ENCODE measurements at places on chromosomes 13 and 19.

DNA sequence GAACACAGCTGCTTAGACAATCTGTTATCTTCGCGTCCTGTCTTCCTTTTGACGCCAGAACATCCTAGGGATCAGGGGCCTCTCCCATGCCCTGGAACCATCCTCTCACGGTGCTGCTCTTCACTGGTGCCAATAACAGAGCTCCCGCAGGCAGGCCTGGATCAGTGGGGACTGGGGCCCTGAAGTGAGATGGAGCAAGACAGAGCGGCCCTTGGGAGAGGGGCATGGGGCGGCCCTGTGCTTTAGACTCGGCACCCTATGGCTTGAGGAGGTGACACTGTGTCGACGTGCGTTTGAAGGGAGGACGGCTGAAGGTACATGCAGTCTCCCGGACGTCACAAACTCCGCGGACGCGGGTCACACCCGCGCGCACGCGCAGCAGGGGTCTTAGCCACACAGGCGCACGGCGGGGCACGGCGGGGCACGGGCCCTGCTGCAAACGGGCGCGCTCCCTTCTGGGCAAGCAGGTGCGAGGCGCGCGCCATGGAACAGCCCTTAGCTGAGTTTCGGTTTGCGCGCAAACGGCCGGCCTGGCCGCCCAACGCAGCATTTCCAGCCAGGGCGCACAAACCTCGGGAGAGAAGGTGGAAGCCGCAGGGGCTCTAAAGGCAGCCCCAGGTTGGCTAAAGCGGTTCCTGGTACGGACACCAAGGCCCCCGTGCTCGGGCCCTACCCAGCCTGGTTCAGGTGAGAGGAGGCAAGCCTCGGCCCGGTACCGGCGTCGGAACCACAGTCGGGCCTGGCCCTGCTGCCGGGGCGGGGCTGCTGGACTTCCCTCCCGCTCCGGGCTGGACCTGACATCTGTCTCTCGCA is 16.5 kb upstream of the RNF17 start:
- no peak for DNase-seq

DNA sequence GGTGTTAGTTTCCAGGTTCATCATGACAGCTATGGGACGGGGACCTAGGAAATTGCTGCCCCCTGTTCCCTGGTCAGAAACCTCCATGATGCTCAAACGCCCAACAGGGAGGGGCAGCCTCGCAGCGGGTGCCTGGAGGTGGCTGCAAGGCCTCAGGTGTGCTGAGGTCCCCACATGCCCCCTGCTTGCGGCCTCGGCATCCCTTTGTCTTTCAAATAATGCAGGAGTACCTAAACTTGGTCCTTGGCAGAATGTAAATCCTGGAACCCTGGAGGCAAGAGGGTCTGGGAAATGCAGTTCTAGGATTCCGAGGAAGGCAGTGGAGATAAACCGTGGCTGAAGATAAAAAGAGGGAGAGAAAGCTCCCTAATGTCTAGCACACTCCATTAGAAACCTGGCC is 52.4 kb downstream of the SKA3 start:
- no peak for DNase-seq

DNA sequence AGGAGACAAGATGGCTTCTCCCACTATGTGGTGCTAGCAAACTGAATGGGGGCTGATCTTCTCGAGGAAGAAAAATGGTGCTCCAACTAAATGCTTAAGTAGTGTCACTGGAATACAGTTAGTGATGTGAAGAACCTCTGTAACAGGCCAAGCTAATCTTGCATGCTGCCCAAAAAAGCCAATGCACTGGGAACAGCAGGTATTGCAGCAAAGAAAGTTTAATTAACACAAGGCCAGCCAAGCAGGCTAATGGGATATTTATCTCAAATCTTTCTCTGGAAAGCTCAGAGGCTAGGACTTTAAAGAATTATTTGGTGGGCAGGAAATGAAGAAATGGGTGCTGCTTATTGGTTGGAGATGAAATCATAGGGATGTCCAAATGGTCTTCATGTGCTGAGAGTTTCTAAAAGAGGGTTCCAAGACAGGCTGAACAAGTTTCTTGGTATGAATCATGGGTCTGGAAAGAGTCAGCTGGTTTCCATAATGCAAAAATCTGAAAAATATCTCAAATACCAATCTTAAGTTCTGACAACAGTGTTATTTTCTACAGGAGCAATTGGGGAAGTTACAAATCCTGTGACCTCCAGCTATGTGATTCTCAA is 1550.5 kb downstream of the SLITRK5 start:
- DNase-seq: no peak

- no peak for DNase-seq
These were observed 47.3 kb upstream of the GPR183 start for GRCh38 chr13:99354371-99354951.

GRCh38 chr13:59545007-59545406 is 618.7 kb downstream of the DIAPH3 start:
- DNase-seq: no peak

GRCh38 chr19:37227996-37228395 is 10.0 kb downstream of the ZNF383 start:
- DNase-seq: no peak

DNA sequence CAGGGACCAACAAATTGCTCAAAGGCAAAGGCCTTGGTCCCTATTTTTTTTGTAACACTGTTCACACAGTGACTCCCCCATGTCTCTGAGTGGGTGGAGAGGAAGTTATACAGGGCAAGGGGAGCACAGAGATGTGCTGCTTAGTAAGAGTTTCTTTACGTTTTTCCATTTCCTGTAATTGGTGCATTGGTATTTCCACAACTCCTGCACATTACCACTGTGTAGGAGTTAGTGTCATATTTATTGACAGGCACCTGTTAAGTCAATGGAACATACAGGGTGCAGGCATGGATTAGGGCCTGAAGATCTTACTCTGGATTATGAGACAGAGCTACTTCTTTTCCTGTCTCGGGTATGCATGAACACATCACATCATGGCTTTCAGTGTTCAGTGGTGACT is 45.2 kb downstream of the SOX21 start:
- DNase-seq: no peak

DNA sequence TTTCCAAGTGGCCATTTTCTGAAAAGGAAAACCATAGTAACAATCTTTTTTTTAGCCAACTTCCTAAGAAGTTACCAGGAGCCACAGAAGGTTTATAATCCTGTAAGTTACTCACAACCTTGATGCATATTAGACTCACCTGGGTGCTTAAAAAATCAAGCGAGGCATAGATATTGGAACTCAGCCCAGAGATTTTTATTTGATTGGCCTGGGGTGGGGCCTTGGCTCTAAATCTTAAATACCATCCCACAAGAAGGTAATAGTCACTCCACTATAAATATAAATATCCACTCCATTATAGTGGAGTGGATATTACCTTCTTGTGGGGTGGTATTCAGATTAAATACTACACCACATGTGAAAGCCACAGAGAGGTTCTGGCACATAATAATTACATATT is 429.6 kb downstream of the RFC3 start:
- DNase-seq: no peak

- DNase-seq: no peak
These were observed 8.9 kb upstream of the AMER2 start for GRCh38 chr13:25180775-25181537.

GRCh38 chr13:42612021-42612765 is 38.2 kb downstream of the TNFSF11 start:
- no peak for DNase-seq

- DNase-seq: no peak
These were observed 737.7 kb downstream of the PCDH9 start for GRCh38 chr13:66492479-66492878.

- DNase-seq: no peak
These were observed 21.4 kb downstream of the DNAJC15 start for GRCh38 chr13:43044720-43045301.

DNA sequence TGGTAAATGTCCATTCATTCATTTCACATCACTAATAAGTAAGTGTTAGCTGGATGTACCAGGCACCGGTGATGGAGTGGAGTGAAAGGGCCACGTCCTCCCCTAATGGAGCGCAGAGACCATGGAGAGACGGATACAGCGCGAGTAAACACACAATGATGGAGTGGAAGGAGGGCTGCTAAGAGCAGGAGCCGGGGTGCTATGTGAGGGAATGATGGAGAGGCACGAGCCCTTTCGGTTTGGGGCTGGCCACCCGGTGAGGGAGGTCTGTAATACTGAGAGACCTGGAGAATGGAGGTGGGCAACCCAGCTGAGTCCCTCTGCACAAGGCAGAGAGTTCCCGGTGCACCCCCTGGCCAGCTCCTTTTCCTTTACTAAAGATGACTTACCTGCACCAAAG is 53.7 kb downstream of the PEPD start:
- no peak for DNase-seq

GRCh38 chr19:16739546-16739945 is 19.9 kb downstream of the NWD1 start:
- no peak for DNase-seq

- DNase-seq: no peak
These were observed 514 bp downstream of the PRKACA start for GRCh38 chr19:14116918-14117578.

DNA sequence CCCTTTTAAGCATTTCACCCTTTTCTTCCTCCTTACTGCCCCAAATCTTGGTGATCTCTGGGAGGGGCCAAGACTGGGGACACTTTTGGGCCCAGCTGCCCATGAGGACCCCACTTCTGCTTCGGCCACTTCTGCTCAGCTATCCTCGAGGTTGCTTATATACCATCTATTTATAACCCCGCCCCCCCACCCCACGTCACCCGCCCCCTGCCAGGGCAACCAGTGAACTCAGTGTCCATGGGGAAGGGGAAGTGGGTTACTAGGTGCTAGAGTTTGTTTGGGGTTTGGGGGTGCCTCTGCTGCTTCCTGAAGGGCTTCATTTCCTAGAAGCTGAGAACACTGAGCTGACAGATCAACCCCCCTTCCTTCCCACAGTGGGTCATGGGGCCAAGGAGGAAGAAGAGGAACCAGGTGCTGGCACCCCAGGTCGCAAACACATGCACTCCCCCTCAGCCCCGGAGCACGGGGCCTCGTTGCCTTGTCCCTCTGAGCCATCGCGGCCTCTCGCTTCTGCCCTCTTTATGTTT is 6.1 kb upstream of the ADGRE5 start:
- peak; percentile 74 for DNase-seq

- no peak for DNase-seq
These were observed 216.2 kb downstream of the IRS2 start for GRCh38 chr13:109569958-109570711.

DNA sequence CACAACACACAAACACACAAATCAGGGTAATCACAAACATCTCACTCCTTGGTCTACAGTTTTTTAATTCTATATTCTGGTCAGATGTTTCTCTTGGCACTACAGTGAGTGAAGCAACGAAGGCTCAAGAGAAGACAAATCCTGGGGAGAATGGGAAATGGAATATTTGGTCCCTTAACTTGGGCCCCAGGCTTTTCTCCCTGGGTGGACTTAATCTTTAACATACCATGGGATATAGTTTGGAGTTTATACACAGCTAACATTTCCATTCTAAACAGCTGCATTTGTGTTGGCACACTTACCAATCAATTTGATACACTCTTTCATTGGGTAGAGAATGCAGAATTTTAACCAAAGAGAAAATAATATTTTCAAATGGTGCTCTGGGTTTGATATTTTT is 1132.6 kb upstream of the SLC10A2 start:
- DNase-seq: no peak

GRCh38 chr13:28575200-28575599 is 80.3 kb upstream of the FLT1 start:
- DNase-seq: no peak

DNA sequence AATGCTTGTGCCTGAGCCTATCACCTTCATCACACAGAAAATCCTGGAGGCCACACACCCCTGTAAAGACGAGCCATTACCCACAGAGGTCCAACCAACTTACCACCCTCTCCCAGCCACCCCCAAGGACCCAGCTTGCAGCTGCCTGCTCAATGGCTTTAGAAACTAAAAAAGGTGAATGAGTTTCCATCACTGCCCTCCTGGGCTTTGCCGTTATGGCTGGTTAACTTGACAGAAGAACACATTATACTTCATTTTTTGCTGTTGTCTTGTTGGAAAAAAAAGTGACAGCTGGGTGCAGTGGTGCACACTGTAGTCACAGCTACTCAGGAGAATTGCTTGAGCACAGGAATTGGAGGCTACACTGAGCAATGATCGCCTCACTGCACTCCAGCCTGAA is 17.4 kb upstream of the FEM1A start:
- no peak for DNase-seq

DNA sequence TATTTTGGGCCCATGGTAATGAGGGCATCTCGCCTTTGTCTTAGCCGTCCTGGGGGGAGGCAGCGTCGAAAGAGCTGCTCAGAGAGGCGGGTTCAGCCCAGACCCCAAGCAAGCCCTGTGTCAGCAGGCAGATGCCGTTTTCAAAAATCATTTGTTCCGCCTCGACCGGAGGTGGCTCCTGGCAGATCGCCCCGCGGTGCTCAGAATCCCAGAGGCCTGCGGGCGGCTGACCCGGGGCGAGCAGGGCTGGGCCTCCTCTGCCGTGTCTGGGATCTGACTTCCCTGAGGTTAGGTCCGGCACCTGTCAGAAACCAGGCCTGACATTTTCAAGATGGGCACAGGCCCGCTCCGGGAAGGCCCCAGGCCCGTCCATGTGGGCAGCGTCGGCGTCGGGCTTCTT is 36.1 kb downstream of the CRTC1 start:
- DNase-seq: no peak

- DNase-seq: peak; percentile 60
These were observed 13.9 kb upstream of the CACNG6 start for GRCh38 chr19:53977429-53977990.

GRCh38 chr13:85694992-85695391 is 104.2 kb downstream of the SLITRK6 start:
- DNase-seq: no peak

DNA sequence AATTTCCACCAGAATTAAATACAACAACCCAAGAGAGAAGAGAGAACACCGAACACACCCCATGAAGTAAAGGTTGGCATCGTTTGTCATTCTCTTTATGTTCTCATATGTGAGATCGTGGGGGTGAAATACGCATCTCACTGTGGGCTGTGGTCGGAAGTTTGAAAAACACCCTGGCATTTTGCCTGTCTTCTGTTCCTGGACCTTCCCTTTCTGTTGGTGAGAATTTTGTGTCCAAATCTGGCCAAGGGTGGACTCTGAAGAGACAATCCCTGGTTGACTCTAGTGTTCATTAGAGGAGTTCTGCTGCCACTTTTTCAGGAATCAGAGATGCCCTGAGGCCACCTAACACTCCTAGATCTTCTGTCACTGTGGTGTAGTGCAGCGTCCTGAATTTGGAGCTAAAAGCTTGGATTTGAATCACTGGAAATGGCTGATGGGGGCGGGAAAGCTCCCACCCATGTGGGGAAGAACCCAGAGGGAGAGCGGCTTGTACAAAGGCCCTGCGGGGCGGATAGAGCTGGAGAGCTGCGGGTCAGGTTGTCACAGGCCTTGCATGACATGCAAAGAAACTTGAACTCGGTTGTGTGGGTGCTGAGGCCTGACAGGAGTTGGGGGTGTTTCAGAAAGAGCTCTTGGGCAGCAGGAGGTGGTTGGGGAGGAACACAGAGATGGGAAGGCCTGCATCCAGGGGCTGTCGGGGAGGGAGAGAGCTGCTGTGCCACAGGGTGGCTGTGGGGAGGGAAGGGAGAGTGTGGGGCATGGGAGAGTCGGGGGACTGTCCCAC is 11.1 kb upstream of the SPATA13 start:
- no peak for DNase-seq

- no peak for DNase-seq
These were observed 33.4 kb downstream of the FAAP24 start for GRCh38 chr19:33005440-33005839.
